ENCODE measurements at places on chromosomes 5 and 9.

- no peak for DNase-seq
These were observed 121.8 kb downstream of the GCNT1 start for GRCh38 chr9:76580820-76581219.

DNA sequence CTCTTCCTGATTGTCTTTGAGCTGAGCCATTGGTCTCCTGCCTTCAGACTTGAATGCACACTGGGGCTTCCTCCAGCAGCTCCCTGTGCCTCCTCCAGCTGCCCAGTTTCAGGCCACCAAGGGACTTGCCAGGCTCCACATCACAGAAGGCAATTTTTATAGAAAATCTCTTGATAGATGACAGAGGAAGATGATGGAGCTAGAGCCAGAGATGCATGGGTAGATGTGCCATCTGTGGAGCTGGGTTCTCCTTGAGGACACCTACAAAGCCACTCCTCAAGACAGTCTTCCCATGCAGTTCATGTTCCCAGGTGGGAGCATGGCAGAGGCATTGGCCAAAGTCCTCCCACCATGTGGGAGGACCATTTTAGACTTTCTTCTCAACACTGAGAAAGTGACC, 239.6 kb upstream of the IRX1 start:
- DNase-seq: no peak

GRCh38 chr5:4815002-4815401, 325.1 kb upstream of the ADAMTS16 start:
- DNase-seq: no peak

DNA sequence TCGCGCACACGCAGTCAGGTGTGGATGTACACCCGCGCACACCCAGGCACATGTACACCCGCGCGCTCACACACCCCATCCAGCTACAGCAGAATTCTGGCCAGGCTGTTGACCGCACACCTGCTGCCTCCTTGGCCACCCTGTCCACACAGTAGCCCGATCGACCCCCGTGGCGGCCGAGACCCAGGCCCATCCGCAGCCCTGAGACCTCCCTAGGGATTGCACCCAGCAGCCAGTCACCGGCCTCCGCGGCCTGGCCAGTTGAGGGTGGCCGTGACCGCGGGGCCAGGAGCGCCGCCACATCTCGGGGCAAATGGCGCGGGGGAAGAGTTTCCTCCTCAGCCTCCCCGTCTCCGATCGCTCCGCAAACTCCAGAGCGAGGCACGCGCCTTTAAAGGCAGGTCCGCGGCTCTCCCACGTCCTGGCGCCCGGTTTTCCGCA, 774 bp upstream of the ADAMTS16 start:
- DNase-seq: no peak

- no peak for DNase-seq
These were observed 323.6 kb downstream of the SEMA5A start for GRCh38 chr5:9222054-9222976.

- DNase-seq: no peak
These were observed 42.9 kb downstream of the FOXD1 start for GRCh38 chr5:73405691-73406090.

DNA sequence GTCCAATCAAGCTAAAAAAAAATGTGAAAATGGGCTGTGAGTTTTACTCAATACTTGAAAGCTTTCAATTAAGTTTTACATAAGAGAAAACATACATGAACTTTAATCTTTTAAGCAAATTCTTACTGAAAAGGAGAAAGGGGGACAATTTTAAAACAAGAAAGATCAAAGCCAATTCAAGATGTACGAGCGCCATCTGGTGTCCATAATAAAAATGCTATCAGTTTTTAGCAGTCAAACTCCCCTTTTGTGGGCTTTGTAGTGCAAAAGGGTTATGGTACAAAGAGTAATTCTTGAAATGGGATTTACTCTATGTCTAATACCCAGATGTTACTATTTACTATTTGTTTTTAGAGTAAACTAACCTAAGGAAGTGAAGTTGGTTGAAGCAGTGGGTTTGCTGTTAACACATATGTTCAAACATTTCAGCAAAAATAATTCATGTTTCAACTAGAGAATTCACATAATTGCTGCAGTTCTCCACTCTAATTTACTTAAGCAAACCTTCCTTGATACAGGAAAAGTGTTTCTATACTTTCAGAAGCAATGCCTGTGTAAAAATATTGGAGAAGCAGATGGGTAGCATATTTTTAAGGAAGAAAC, 228.2 kb upstream of the TYRP1 start:
- DNase-seq: no peak

- no peak for DNase-seq
These were observed 258.7 kb upstream of the FBXL7 start for GRCh38 chr5:15241216-15241821.

DNA sequence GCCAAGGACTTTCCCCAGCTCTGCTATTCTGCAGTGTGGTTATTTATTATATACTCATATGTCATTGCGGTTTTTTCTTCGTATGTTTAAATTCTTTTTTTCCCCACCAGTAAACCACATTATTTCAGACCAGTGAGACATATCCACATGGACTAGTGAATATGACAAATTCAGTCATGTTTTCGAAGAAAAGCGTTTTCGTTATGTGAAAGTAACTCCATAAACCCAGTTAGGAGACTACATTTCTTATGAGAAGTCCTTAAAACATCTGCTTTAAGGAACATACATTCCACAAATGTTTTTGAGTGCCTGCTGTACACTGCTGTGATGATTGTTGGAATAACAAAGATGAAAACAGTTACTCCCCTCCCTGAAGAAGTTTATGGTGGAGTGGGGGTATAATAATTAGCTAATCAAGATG, 591.8 kb upstream of the CLINT1 start:
- no peak for DNase-seq

GRCh38 chr9:91085517-91086291, 276.0 kb downstream of the AUH start:
- no peak for DNase-seq

- no peak for DNase-seq
These were observed 366.4 kb downstream of the ARL15 start for GRCh38 chr5:53943938-53944337.

GRCh38 chr9:109766351-109766750, 13.6 kb upstream of the PALM2AKAP2 start:
- no peak for DNase-seq

GRCh38 chr5:105874316-105874715, 1796.4 kb downstream of the EFNA5 start:
- no peak for DNase-seq

DNA sequence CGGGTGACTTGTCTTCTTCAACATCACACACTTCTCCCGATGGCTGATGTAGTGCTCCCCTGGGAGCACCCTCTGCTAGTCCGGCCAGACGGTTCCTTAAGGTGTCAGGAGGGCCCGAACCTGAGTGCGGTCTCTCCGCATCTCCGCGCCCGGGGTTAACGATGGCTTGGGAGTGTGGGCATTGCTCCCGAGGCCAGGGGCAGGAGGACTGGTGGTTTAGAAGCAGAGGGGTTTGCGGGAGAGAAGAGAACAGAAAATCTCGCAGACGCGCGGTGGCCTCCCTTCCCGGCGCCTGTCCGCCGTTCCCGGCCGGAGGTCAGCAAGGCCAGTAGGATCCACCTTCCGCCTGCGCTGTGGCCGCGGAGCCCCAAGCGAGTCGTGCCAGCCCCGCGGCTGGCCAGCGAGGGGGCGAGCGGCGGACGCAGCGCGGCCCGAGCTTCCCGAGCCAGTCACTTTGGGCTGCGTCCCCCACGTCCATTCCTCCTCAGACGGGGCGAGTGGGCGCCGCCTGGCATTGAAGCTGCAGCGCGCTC, 700 bp downstream of the CDO1 start:
- no peak for DNase-seq

DNA sequence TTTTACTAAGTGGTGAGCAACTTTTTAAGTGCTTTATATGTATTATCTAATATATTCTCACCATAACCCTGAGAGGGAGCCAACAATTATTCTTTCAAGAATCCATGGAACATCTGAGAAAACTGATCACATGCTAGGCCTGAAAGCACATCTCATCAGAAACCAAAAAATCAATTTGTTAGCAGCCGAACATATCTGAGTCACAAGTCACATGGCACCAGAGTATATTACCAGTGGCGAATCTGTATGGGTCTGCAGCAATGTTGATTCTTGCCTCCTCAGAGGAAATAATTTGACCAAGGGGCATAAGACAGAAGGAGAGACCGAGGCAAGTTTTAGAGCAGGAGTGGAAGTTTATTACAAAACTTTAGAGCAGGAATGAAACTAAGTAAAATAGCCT, 25.3 kb upstream of the SIL1 start:
- DNase-seq: no peak

GRCh38 chr9:36592801-36593583, 20.3 kb downstream of the MELK start:
- no peak for DNase-seq

DNA sequence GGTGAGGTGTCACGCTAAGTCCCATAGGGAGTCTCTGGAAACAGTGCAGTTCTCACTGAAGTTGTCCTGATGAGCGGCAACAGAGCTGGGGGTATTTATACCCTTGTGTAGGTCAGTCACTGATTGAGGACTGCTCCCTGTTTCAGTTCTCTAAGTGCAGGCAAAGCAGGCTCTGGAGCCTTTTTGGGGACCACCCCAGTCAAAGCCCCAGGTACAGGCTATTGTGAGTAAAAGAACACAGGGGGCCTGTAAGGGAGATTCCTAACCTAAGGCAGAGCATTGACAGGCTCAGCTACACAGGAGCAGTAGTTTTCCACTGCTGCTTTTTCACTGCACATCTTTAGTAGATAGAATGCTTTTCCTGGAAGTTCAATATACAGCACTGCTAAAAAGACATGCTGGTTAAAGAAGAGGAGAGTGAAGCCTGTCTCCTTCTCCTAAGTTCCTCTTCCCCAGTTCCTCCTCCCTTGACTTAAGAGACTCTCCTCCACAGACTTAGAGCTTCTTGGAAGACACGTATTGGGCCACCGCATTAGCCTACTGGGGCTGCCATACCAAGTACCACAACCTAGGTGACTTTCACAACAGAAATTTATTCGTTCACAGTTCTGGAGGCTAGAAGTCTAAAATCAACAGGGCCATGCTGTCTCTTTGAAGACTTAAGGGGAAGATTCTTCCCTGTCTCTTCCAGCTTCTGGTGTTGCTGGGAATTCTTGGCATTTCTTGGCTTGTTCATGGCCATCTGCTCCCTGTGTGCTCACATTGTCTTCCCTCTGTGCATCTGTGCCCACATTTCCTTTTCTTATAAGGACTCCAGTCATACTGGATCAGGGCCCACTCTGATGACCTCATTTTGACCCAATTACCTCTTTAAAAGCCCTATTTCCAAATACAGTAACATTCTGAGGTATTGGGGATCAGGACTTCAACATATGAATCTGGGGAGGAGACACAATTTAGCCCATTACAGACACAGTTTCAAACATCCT, 221.0 kb downstream of the ESM1 start:
- DNase-seq: no peak

GRCh38 chr5:175282611-175283225, 161.3 kb downstream of the DRD1 start:
- no peak for DNase-seq

DNA sequence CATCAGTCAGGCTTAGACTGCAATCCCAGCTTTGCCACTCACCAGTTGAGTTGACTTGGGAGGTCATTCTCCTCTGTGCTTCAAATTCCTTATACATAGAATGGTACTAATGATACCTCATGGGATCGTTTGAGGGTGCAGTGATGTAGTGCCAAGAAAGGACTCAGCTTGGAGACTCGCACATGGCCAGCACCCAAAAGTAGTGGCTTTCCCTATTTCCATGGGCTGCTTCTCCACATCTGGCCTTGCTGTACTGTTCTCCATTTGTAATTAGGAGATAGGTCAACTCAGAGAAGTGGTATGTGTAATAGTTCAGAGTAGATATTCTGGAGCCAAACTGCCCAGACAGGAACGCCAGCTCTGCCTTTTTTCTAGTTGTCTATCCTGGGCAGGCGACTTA, 5.5 kb downstream of the CCL19 start:
- no peak for DNase-seq

GRCh38 chr5:103258957-103259704, 568 bp downstream of the MACIR start:
- DNase-seq: peak; percentile 62

- DNase-seq: no peak
These were observed 2.9 kb downstream of the TNIP1 start for GRCh38 chr5:151077967-151078366.

- no peak for DNase-seq
These were observed 1.0 kb upstream of the HK3 start for GRCh38 chr5:176899946-176900779.

DNA sequence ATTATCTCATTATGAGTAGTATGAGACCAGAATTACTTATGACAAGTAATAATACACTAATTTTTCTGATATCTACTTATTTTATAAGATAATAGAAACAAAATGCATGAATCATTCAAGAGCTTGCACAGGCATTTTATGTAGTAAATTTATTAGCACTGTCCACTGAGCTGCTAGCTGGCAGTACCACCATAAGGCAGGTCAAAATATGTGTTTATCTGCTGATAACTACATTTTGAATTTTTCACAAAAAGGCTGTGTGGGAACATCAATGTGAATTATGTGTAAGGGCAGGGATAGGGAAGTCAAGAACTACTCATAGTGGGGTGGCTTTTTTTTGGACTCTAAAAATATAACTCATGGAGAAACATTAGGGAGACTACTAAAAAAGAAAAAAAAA, 249.6 kb downstream of the PAPPA start:
- no peak for DNase-seq

- peak; percentile 50 for DNase-seq
These were observed 900 bp upstream of the HAVCR2 start for GRCh38 chr5:157109744-157110143.

- DNase-seq: no peak
These were observed 31.1 kb upstream of the IQGAP2 start for GRCh38 chr5:76371960-76372322.

- no peak for DNase-seq
These were observed 15.3 kb downstream of the PCDHGC5 start for GRCh38 chr5:141504216-141504615.

- DNase-seq: peak; percentile 20
These were observed 33.6 kb downstream of the ERMP1 start for GRCh38 chr9:5799314-5799713.

- DNase-seq: no peak
These were observed 2015.4 kb upstream of the WWC1 start for GRCh38 chr5:166276006-166276405.

DNA sequence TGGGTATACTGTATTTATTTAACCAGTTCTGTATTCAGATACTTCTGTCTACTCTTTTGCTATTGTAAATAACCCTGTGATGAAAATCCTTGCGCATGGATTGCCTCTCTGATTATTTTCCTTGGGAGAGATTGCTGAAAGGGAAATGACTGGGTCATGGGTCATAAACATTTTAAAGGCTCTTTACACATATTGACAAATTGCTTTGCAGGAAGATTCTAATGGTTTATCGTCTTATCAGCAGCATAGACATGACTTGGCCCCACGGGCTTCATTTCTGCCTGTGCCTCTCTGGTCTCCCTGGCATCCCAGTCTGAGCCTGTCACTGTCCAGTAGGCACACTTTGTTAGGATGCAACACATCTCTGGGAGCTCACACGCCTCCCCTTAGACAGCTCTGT, 52.3 kb downstream of the RGS3 start:
- DNase-seq: no peak

DNA sequence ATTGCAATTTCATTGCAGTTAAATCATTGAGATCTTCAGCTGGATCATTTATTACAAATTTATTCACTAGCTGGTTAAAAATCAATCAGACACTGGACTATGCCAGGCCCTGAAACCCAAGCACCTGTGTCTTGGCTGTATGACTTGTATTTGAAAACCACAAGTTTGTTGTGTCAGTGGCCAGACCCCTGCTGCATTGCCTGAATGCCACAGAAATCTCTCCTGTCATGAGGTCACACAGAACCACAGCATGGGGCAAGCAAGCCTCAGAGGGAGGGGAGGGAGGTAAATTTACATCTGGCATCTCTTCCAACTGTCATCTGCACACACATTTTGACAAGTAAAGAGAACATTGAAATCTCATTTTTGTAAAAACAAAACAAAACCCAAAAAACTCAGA, 90.0 kb downstream of the ARRDC3 start:
- DNase-seq: no peak
